ENCODE measurements at places on chromosomes 6 and 20. TPM values are rescaled to one million over a fixed set of nuclear protein-coding genes. Genes with fewer than 3 reads are reported as not detected.
A peak's percentile ranks its signal among the peaks of the same experiment; 100 is the strongest.

TPD52L1 gene
- not detected for total RNA-seq

SIRPD gene
- not detected for total RNA-seq

SMLR1 gene
- not detected for total RNA-seq

HMGCLL1 gene
- not detected for total RNA-seq

DCDC2 gene
- total RNA-seq = not detected

RAB44 gene
- total RNA-seq = not detected

SLC25A27 gene
- total RNA-seq = 1.3 TPM

GRCh38 chr6:39240155-39240757 is 11.0 kb upstream of the KCNK5 start:
- peaks cover 13% of the 10 kb centered on the region for H3K27me3 ChIP-seq
- H3K4me3 ChIP-seq = no peak overlapping the region
- no peaks in the 10 kb centered on the region for H3K36me3 ChIP-seq
- no peak for DNase-seq
- no peak overlapping the region for H3K27ac ChIP-seq
- no peaks in the 10 kb centered on the region for H3K4me1 ChIP-seq

DNA sequence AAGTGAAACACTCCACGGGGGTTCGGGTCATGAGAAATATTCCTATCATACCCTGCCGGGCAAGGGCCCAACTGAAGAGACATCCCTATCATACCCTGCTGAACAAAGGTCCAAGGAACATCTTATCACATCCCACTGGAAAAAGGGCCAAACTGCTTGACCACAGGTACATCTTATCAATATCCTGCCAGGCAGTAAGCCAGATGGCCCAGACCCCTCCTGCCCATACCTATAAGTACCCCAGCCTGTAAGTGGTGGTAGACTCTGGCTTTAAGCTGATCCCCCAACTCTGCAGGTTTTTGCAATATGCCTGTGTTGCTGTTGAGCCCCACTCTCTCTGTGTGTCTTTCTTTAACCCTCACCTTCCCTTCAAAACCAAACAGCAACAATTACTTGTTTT is 51.6 kb downstream of the ZNF334 start:
- H3K4me3 ChIP-seq = no peak overlapping the region
- H3K27ac ChIP-seq = no peak overlapping the region
- no peaks in the 10 kb centered on the region for H3K36me3 ChIP-seq
- DNase-seq = no peak
- H3K27me3 ChIP-seq = peaks cover 7% of the 10 kb centered on the region
- H3K4me1 ChIP-seq = no peaks in the 10 kb centered on the region

- H3K27ac ChIP-seq = no peak overlapping the region
- H3K4me1 ChIP-seq = no peaks in the 10 kb centered on the region
- H3K27me3 ChIP-seq = no peaks in the 10 kb centered on the region
- no peaks in the 10 kb centered on the region for H3K36me3 ChIP-seq
These were observed 325.7 kb downstream of the SAMD5 start for GRCh38 chr6:147834084-147834776.

DNA sequence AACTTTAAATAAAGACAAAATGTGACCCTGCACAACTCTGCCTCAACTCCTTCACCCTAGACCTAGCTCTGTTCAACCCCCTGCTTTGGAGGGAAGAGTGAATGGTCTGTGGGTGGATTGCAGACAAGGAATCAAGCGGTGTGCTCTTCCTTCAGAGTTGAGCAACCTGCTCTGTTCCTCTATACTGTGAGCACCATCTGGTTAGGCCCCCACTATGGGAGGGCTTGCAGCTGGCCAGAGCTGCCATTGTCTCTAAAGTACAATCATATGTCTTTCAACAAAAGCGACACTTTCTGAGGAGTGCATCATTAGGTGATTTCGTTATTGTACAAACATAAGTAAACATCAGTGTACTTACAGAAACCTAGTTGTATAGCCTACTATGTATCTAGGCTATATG is 406.1 kb upstream of the MARCKS start:
- no peak overlapping the region for H3K27ac ChIP-seq
- DNase-seq = no peak
- no peak overlapping the region for H3K4me3 ChIP-seq
- H3K27me3 ChIP-seq = no peaks in the 10 kb centered on the region

DNA sequence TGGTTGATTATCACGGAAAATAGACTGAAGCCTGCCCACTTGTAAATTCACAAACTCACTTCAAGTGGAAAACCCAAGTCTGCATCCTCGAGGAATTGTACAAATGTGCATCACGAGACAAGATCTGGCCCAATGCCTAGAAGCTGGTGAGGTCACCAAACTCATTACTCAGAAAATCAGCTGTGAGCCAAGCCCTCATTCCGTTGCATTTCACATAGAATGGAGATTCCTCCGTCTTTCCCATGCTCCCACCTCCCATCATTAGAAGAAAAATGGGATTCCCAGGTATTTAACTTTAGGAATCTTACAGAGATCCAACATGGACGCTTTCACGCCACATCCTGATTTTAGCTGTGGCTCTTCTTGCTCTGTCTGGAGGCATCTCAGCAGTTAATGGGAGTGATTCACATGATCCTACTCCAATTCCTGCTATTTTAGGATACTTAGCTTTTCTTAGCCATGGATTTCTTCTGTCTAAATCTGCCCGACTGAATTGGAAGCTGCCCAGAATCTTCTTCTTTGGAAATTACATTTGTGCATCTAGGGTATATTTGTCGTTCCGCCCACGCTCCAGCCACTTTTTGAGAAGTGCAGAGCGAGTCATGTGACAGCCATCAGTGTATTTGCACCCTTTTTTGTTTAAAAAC is 68.7 kb upstream of the STMND1 start:
- no peaks in the 10 kb centered on the region for H3K36me3 ChIP-seq
- no peak overlapping the region for H3K4me3 ChIP-seq
- no peak overlapping the region for H3K27ac ChIP-seq
- no peaks in the 10 kb centered on the region for H3K4me1 ChIP-seq
- peaks cover 7% of the 10 kb centered on the region for H3K27me3 ChIP-seq

DNA sequence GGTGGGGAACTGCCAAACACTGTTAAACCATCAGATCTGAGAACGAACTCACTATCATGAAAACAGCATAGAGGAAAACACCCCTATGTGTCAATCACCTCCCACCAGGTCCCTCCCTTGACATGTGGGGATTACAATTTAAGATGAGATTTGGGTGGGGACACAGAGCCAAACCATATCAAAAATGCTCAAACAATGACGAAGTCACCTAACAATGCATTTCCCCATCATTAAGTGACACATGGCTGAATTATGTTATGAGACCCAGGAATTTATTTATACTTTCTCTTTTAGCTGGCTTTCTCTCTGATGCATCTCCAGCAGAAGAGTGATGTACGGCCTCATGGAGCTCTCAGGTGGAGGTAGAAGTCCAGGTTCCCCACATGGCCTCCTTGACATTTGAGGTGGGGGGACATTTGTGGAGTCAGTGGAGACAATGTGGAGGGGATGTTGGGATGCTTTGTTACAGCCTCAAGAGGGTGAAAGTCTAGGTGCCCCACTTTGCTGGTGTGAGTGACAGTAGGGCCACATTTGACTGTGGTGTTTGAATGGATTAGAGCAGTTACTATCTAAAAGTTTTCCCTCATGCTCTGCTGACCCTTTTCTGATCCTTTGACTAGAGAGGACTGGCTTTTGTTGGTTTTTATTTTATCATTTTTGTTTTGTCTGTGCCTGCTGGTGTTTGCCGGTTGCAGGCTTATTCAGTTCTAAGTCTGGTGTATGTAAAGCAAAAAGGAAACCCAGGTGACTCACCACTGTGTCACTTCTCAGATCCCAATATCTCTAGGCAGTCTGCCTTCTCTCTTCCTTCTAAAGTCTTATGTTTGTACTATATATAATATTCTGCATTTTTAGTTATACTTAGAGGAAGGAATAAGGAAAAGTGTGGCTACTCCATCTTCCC is 18.5 kb upstream of the DCBLD1 start:
- peaks cover 14% of the 10 kb centered on the region for H3K27me3 ChIP-seq
- no peak overlapping the region for H3K4me3 ChIP-seq
- DNase-seq = no peak
- H3K36me3 ChIP-seq = no peaks in the 10 kb centered on the region
- peak overlapping the region; percentile 28 for H3K27ac ChIP-seq
- peaks cover 23% of the 10 kb centered on the region for H3K4me1 ChIP-seq

DNA sequence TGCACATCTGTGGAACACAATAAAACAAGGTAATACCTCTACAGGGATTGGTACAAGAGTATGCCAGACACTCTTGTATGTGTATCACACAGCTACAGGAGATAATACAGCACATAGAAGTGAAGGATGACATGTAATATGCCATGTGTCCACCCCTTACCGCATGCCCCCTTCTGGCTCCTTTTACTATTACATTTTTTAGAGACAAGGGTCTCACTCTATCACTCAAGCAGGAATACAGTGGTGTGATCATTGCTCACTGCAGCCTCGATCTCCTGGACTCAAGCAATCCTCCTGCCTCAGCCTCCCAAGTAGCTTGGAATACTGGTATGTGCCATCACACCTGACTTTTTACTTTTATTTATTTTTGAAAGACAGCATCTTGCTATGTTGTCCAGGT is 4.2 kb upstream of the NCR3 start:
- H3K27me3 ChIP-seq = no peaks in the 10 kb centered on the region
- no peak for DNase-seq
- H3K4me1 ChIP-seq = peaks cover 29% of the 10 kb centered on the region
- no peaks in the 10 kb centered on the region for H3K36me3 ChIP-seq
- H3K27ac ChIP-seq = no peak overlapping the region

GRCh38 chr20:61964675-61965605 is 100.7 kb downstream of the TAF4 start:
- H3K4me3 ChIP-seq = no peak overlapping the region
- no peaks in the 10 kb centered on the region for H3K36me3 ChIP-seq
- no peaks in the 10 kb centered on the region for H3K4me1 ChIP-seq
- no peak for DNase-seq
- no peak overlapping the region for H3K27ac ChIP-seq
- H3K27me3 ChIP-seq = peaks cover 14% of the 10 kb centered on the region

GRCh38 chr20:61556673-61557072 is 304.6 kb downstream of the CDH4 start:
- H3K4me3 ChIP-seq = no peak overlapping the region
- no peaks in the 10 kb centered on the region for H3K36me3 ChIP-seq
- no peaks in the 10 kb centered on the region for H3K4me1 ChIP-seq
- H3K27ac ChIP-seq = no peak overlapping the region
- DNase-seq = no peak

DNA sequence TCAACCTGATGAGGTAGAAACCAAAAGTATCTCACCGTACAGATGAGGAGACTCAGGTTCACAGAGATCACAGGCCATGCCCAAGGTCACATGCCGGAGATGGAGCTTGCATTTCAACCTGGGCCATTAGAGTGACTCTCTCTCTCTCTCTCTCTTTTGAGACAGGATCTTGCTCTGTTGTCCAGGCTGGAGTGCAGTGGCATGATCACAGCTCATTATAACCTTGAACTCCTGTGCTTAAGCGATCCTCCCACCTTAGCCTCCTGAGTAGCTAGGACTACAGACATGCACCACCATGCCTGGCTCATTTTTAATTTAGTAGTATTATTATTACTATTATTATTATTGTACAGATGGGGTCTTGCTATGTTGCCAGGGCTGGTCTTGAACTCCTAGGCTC is 2.8 kb upstream of the CSNK2A1 start:
- no peak for DNase-seq
- no peak overlapping the region for H3K27ac ChIP-seq
- H3K4me3 ChIP-seq = no peak overlapping the region
- H3K36me3 ChIP-seq = peaks cover 17% of the 10 kb centered on the region

All from activated T-helper 2 cell treated with anti-CD3 and anti-CD28 coated beads, Interferon-gamma antibody, Interleukin-2, Interleukin-4, amounts not matched to agents 10 μg/mL and 5 μg/mL and 100 μg/mL, durations not matched to agents 14 hours and 24 hours and 36 hours (primary cell).